ENCODE measurements at places on chromosomes 7 and 10.
A peak's percentile ranks its signal among the peaks of the same experiment; 100 is the strongest.

- peak; percentile 59 for DNase-seq
These were observed at the start of gene IFIT2 for GRCh38 chr10:89301721-89302445. Gene IFIT2 (plus strand): TSS chr10:89302046. CDS start chr10:89302124, 78 bp downstream.

DNA sequence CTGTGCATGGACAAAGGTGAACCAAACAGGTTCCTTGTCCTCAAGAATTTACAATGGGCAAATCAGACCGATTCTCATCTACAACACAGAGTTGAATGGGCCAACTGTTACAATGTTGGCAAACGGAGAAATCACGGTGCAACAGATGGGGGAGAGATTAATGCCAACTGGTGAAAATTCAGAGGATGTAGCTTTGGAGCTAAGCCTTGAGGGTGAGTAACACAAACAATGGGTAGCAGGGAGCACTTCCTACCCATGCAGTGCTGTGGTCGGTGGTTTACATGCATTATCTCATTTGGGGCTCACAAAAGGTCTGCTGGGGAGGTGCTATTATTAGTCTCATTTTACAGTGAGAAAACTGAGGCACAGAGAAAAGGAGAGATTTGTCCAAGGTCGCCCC lies 902 bp upstream of the NFE2L3 start:
- no peak for DNase-seq

GRCh38 chr7:143048827-143049226 lies 3.3 kb upstream of the OR6V1 start:
- DNase-seq: no peak

DNA sequence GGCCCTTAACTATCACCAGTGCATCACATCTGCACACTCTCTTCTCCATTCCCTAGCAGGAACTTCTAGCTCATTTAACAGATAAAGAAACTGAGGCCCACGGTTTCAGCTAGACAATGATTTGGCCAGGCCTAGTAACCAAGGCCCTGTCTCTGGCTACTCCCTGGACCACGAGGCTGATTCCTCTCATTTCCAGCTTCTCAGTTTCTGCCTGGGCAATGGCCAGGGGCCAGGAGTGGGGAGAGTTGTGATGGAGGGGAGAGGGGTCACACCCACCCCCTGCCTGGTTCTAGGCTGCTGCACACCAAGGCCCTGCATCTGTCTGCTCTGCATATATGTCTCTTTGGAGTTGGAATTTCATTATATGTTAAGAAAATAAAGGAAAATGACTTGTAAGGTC lies 13.5 kb downstream of the AQP1 start:
- no peak for DNase-seq

- no peak for DNase-seq
These were observed 33.6 kb downstream of the SMKR1 start for GRCh38 chr7:129535896-129536295.

DNA sequence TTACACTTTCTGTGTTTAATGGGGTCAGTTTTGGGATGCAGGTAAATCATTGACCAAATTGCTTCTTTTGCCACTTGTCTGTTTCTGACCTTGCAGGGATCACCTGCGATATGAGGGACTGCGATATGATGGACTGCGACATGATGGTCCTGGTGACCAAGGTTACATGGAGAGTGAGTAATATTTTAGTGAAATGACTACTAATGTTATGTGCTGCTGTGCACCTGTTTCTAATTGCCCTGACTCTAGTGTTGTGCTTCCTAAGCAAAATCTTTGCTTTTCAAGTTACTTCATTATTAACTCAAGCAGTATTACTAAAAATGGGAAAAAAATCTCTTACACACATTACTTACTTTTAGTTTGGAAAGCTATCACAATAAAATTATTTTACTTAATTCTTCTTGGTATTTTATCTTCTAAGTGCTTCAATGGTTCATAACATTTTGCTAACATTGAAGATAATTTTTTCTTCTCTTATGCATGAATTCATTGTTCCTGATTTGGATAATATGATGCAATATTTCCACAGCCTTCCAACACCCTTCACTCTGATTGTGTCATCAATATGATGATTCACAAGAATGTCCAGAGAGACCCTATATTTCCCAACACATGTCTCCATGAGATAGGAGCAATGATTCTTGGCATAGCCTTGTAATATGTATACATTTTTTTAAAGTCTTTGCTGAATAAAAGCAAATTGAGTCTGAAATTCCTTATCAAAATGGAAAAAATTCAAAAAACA lies 306.2 kb upstream of the AKR1E2 start:
- DNase-seq: no peak

GRCh38 chr10:74947781-74948401 lies 121.5 kb downstream of the KAT6B start:
- DNase-seq: peak; percentile 57

- DNase-seq: no peak
These were observed at the start of gene HOXA5 for GRCh38 chr7:27143023-27143949. Gene HOXA5 (minus strand): TSS chr7:27143681. CDS start chr7:27143607, 74 bp downstream.

GRCh38 chr10:10792681-10793080 lies 225.0 kb upstream of the CELF2 start:
- DNase-seq: no peak

- DNase-seq: no peak
These were observed 221.8 kb upstream of the TMEM72 start for GRCh38 chr10:44689368-44689767.

DNA sequence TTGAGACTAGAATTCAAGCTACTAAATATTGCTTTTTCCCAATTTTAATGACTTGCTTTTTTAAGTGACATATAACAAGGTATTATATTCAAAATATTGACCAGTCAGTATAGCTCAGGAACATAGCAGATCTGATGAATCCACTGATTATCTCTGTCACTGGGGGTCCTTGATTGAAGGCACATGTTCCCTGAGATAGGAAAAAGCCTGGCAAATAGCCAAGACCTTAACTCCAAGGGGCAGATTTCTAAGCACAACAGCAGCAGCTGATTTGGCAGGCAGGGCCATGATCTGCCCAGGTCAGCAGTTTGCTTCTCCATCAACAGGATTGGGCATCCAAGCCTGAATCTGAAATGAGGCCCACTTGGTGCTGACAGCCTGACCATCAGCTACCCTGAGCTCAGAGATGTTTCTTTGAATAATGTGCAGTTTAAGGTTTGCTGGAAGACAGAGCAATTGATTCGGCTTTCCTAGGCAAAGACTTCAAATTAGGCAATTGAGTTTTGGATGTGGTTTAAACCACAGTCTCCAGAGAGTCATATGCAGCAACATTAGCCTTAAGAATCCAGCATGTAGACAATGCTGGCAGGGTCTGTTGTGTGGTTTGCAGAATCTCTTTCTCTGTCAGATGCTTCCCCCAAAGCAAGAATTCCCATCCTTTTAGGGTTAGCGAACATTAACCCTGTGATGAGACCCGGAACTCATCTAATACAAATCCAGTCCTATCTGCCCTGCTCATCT lies 352.6 kb downstream of the ADRA2A start:
- DNase-seq: no peak

- DNase-seq: no peak
These were observed 1065.6 kb downstream of the KCNMA1 start for GRCh38 chr10:76572021-76572420.

DNA sequence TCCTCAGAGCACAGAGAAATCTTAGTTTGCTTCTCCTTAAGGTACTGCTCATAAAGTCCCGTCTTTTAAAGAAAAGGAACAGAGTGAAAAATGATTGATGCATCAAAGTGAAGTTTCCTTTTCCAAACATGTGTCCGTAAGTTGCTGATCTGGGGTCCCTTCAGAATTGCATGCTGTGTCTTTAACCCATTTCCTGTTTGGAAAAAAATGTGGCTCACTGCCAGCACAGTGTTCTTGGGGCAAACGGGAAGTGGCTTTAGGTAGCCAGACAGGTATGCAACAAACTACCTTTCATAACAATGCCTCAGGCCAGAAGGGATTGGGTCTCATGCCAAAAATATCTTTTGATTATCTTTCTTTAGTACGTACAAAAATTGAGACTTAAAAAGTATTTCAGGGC lies 50.9 kb downstream of the TFAM start:
- peak; percentile 59 for DNase-seq

DNA sequence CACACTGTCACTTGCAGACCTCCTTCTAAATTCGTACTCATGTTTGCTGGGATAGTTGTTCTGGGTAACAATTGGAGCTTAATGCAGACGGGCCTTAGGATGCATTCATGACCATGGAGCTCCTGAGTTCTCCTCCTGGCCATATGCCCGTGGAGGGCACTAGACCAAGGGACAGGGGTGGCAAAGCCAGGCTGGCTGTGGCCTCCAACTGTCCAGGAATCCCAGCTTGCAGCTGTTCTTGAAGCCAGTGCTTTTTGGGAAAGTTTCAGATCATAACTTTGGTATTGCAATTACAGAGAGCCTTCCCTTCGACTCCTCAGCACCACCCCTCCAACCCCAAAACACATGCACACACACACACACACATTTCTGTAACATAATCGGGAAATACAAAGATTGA lies 30.6 kb downstream of the ANTXRL start:
- no peak for DNase-seq

GRCh38 chr7:120164-120991 lies 72.0 kb upstream of the FAM20C start:
- DNase-seq: no peak

- no peak for DNase-seq
These were observed 10.9 kb upstream of the LGI1 start for GRCh38 chr10:93746844-93747284.

GRCh38 chr7:112873831-112874553 lies 83.8 kb upstream of the TMEM168 start:
- DNase-seq: no peak

DNA sequence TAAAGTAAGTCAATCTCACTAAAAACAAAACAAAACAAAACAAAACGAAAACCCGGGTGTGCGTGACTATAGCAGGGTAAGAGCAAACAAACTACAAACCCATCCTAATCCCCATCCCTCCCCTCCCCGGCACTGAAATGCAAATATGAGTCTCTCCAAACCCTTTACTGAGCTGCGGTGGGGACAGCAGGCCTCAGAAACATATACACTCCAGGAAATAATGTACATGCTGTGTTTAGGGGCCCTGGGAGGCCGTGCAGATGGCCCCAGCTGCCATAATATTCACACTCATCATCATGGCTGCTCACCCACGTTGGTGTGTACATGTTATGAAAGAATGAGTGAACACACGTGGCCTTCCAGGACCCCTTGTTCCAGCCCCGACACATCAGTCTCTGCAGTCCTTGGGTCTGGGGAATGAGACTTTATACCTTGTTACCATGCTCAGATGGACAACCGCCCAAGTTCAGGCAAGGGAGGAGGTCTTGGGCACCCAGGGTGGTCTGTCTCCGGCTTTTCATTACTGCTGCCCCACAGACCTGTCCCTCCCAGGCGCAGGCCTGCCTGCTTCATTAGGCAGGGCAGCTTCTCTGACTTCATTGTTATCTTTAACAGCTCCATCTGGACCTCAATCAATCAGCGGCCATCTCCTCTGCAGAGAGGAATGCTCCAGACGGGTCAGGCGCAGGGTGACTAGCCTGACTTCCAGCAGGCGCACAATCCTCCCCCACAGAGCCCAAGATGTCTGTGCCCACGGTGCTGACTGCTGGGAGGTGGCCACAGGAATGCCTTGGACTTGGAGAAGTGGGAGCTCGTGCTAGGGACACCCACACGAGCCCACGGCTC lies 20.6 kb downstream of the HSPA12A start:
- DNase-seq: no peak

DNA sequence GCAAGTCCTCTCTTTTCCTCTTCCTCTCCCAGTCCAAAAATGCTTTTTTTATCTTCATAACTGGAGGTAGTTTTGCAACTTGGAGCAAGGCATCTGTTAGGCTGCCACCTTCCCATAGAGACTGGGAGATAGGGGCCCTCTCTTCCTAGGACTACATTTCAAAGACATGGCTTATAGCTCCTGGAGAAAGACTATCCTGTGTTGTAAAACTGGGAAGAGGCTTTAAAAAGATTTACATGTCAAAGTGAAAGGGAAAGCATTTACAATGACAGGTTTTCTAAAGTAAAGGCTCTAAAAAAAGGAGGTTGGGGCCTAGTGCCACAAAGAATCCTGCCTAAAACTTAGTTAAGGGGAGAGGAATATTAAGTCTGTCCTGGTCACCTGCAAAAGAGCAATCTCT lies 82.2 kb upstream of the SEMA3E start:
- DNase-seq: no peak

GRCh38 chr10:37434091-37434490 lies 308.7 kb downstream of the ANKRD30A start:
- no peak for DNase-seq

DNA sequence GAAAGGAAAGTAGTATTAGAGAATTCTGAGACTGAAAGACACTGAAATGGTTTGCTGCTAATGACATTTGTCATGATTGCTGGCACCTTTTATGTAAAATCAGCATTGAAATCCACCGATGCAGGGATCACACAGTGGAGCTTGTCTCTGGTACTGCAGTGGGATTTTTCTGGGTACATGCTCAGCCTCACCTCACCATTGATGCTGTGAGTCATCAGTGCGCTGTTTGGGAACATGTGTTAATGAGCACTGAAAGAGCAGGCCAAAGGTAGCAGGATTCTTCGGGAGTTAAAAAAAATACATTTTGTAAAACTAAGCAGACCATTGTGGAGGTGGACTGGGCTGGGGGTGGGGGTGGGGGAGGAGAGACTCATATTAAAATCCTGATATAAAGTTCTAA lies 174.9 kb downstream of the CREB5 start:
- no peak for DNase-seq

- DNase-seq: no peak
These were observed 220.3 kb upstream of the NPY start for GRCh38 chr7:24063721-24064120.

DNA sequence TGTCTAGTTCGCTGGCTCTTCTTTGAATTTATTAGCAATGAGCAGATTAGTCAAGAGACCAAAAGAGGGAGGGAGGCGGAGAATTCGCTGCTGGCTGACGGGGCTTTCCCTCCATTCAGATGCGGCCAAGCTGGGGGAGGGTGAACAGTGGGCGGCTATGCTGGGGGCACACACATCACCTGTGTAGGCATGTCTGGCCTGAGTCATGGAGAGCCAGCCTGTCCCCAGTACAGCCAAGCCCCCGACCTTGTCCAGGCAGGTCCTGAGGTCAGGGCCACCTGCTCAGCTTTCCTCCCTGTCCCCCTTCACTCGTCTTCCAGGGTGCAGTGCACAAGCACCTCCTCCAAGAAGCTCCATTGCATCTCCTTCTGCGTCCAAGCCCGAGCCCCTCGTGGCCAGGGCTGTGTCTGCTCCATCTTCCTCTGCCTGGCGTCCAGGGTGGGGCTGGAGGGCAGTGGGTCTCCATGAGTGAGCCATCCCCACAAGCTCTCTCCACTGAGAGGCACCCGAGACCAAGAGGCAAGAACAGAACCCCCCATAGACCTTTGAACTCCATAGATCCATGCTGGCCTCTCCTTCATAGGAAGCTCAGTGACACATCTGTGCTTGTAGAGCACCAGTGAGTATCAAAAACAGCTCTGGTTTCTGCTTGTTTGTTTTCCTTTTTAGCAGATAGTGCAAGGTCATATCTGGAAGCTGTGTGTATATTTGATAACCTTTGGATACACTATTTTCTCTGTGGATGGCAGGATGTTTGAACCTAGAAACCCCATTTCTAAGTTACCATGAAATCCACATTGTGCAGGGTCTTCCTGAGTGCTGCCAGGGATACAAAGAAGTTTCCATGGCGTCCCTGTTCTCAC lies 1.9 kb upstream of the DEPP1 start:
- DNase-seq: no peak
